ENCODE measurements at places on chromosomes 2 and 18. TPM values are rescaled to one million over a fixed set of nuclear protein-coding genes. Genes with fewer than 3 reads are reported as not detected.

DNA sequence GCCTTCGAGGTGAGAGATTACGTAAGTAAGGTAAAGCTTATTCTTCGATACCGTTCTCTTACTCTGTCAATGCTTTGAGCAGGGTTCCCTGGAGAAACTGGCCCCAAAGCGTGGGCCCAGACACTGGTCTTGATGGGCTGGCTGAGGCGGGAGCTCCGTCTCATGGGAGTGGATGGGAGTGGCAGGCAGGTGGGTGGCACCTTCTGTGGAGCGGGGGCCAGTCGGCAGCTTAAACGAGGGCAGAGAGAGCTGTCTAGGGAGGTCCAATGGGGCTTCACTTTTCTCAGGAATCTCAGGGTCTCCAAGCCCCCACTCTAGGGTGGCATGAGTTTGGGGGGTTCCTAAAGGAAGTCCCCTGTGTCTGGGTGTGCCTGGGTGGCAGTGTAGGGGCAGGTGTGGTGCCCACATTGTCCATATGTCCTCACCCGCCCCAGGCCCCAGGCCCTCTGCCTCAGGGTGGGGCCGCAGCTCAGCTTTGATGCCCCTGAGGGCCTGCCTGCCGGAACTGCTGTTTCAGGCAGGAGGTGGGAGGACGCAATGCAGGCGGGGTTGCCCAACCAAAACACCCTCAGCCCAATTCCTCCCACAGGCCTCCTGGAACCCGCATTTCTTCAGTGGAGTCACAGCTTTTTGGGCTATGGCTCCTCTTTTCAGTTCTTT, 32.5 kb upstream of the FOSL2 start:
- DNase-seq: no peak

- no peak for DNase-seq
Observed at GRCh38 chr2:43943809-43944452, 51.9 kb downstream of the LRPPRC start.

HOXD10 gene
- total RNA-seq: not detected

CNDP1 gene
- total RNA-seq: not detected

PDE1A gene
- 0.06 TPM for total RNA-seq

DNA sequence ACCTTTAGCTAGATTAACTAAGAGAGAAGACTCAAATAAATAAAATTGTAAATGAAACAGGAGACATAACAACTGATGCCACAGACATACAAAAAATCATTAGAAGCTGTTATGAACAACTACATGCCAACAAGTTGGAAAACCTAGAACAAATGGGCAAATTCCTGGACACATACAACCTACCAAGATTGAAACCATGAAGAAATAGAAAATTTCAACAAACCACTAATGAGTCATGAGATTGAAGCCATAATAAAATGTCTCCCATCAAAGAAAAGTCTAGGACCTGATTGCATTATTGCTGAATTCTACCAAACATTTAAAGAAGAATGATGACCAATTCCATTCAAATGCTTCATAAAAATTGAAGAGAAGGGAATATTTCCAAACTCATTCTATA, 54.3 kb downstream of the ST3GAL5 start:
- DNase-seq: no peak

- DNase-seq: no peak
Observed at GRCh38 chr2:82811946-82812345, 1647.1 kb downstream of the SUCLG1 start.

TRIM54 gene
- not detected for total RNA-seq

CD8B gene
- not detected for total RNA-seq

DNA sequence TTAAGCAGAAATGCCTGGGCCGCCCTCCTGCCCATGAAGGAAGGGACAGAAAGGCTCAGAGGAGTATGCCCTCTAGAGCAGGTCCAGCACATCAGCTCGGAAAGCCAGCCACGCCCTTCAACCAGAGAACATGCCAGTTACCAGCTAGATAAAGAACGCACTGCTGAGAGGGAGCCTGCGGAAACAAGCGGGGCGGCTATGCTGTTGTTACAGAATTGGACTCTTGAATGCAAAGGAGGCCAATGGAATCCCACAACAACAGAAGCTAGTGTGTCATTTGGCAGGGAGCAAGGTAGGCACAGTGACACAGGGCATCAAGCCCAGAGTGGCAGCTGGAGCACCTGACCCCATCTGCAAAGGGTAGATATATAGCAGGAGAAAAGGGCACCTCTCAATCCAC, 242.9 kb upstream of the ID2 start:
- DNase-seq: no peak

- no peak for DNase-seq
Observed at GRCh38 chr2:6644261-6644660, 221.4 kb downstream of the CMPK2 start.

GRCh38 chr2:88852753-88853402, 161.4 kb downstream of the RPIA start:
- no peak for DNase-seq

- DNase-seq: peak; percentile 85
Observed at GRCh38 chr2:120441744-120442471, 96.0 kb downstream of the INHBB start.

INPP5D gene
- total RNA-seq: 4.2 TPM

GRCh38 chr18:35729991-35730668, 148.6 kb downstream of the GALNT1 start:
- DNase-seq: no peak

KCNF1 gene
- total RNA-seq: 0.15 TPM

BOLL gene
- total RNA-seq: not detected

DNA sequence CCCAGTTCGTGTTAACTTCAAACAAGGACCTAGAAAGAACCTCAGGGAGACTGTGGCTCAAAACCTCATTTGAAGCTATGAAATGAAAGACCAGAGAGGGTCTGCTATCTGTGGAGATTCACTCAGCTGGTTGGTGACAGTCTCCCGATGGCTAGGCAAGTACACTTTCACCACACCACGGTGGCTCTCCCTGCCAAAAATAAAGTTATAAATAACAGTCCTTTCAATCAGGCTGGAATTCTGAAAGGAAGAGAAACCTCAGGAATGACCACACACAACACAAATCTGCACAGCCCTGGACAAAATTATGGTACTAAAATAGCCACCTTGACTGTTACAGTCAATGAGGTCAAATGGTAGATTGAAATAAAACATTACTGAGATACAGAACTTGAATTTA, 160.3 kb upstream of the ACAA2 start:
- no peak for DNase-seq

FIGLA gene
- not detected for total RNA-seq

DNA sequence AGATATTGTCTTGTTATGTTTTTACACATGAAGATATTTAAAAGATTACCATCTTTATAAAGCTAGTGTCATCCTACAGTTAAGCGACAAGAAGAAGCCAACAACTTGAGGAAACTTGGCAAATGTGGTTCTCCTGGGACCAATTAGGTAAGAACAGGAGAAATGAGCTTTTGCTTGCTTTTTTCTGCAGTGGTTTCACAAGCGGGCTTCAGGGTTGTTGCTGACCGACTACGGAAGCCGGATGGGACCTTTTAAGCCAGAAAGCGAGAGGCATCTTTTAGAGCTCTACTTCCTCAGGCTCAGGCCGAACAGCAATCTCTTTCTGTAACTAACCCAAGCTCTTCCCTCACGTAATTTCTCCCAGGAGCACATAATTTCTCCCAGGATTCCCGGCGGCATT, 256.5 kb downstream of the CNTNAP5 start:
- no peak for DNase-seq

DNA sequence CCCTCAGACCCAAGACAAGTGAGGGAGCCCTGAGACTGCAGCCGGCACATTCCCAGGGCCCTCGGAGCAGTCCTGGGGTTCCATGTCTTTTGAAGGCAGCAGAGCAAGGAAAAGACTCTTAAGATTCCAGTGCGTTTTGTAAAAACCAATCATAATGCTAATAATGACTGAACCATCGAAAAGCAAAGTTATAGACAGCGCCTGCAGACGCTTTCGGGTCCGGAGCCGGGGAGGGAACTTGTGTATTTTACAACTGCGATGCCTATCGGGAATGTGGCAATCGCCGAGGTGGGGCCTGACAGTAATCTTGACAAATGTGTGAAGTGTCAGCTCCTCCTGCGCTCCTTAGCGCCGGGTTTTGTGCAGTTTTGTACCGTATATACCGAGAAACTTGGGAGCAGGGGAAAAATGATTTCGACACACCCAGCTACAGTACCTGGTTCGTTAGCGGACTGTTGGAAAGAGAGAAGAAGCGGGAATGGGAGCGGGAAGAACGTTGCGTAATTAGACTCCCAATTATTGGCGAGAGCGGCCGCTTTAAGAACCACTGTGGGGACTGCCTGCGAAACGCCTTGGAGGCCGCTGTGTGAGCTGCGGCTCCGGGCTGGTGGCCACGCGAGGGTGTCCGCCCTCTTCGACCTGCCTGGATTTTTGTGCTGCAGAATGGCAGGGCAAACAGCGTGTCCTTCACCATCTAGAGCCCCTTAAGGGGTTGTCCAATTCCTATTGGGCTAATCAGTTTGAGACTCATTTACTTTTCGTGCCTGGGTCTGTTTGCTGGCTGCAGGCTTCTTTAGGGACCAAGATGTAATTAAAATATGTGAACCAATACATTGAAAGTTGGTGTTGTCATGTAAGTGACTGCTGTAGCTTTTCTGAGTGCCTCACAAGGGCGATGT, 2.4 kb downstream of the EPAS1 start:
- peak; percentile 68 for DNase-seq

SLC11A1 gene
- not detected for total RNA-seq

DNA sequence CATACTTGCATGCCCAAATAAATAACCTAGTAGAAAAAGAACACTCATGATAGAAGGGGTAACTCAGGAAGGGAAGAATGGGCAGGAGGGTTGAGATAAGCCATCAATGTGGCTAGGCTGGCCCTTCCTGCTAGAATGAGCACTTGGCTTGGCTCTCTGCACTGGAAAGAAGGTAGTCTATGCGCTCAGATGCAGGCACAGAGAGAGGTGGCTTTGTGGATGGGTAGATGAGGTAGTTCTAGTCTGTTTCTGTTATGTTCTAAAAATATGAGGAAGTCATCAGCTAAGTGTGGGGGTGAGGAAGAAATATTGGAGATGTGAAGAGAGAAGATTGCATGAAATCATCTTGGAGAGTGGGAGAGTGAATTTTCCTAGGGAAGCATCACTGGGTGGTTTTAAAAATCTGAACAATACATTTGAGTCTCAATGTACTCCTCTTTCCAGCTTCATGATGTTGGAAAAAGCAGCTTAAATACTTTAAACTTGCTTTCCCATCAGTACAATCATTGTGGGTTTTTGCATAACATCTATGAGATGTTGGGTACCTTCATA, 357.1 kb downstream of the CNTNAP5 start:
- no peak for DNase-seq

DNA sequence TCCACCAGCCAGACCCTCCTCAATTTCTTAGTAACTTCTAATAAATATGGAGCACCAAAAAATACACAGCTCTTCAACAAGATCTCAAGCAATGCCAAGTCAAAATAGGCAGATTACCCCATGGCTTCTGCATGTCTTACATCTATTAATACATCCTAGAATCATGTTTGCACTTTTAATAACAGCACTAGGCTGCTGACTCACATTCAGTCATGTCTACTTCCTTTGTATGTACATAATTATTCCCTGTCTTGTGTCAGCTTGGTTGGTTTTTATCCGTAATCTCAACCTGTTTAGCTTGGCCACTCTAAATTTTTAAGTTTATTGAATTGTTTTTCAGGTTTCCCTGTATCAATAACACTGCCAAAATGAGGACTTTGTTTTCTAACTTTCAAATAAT, 420.1 kb upstream of the ACVR2A start:
- DNase-seq: no peak
